ENCODE measurements at places on chromosomes 5 and 9.

- no peak for DNase-seq
Measured at GRCh38 chr5:179124273-179124852, 64.2 kb downstream of the ZNF354C start.

DNA sequence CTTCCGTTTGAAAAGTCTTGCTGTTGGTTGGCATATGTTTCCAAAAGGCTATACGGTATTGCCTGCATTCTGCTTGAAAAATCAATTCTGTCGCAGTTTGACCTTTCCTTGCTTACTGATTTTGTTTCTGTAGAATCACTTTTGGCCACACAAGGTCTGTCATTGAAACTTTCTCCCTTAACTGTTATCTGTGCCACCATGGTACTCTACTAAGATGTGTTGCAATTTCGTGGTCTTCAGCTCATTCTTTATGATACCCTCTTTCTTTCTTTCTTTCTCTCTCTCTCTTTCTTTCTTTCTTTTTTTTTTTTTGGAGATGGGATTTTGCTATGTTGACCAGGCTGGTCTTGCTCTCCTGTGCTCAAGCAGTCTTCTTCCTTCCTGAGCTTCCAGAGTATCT, 4.5 kb downstream of the OSTF1 start:
- DNase-seq: no peak

GRCh38 chr5:5158472-5158895, 18.4 kb downstream of the ADAMTS16 start:
- DNase-seq: no peak

DNA sequence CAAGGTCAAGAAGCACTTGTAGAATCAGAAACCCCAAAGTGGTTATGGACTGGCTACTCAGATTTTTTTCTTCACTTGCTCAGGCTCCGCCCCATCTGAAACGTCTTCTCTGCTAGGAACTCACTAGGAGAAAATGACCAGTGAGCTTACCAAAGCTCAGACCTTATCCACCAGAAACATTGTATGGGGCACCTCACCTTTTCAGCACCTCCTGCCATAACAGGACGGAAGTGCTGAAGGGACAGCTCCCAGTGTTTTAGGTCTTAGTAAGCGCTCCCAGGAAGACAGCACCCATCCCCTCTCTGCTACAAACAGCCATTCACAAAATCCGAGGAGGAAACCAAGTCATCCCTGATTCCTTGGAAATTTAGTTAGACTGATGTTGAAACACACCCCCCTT, 1.2 kb upstream of the GABRA1 start:
- DNase-seq: peak; percentile 64

DNA sequence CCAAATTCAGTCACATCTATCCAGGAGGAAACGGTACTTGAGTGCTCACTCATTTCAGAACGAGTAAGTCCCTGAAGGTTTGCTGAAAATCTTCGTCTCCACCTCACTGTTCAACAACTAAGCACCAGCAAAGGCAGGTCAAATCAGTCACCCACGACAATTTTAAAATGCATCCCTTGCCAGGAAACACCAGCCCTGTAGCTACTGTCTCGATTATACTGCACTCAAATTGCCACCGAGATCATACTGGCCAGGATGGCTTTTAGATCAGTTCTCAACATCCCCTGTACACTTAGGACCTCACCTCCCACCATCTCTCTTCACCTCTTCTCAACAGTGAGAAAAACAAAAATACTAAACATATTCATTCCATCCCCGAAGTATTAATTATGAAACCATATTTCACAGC, 298.6 kb downstream of the AGTPBP1 start:
- no peak for DNase-seq

GRCh38 chr5:27038476-27038875, at the start of gene CDH9:
Gene CDH9 (minus strand): TSS chr5:27038586. CDS start chr5:26988333, 50,253 bp downstream.
- DNase-seq: peak; percentile 17

DNA sequence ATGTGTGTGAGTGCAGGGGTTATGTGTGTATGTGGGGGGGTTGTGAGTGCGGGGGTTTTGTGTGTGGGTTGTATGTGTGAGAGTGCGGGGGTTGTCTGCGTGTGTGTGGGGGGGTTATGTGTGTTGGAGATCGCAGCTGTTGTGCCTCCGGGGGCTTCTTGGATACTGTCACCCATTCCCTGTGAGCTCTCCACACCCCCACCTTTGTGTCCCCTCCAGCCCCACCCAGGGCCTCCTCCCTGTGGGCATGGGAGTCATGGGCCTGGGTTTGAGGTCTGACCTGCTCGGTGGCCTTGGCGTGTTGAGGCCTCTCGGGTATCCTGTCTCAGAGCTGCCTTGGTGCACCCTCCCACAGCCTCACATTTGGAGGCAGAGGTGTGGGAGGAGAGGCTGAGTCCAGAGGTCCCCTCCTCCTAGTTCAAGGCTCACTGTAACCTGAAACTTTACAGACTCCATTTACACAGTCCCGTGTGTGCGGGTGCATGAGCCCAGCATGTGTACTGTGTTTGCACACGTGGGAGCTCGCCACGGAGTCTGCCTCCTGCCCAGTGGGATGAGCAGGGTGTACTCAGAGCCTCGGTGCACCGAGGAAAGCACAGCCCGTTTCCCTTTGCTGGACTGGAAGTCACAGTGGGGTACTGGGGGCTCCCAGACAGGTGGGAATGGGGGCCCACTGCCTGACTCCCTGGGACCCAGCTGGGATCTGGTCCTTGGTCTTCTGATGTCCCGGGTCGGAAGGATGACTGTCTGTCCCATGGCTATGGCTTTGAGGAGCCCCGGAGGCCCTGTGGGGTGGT, 43.4 kb downstream of the RXRA start:
- no peak for DNase-seq

- peak; percentile 23 for DNase-seq
Measured at GRCh38 chr9:35650341-35651158, at the start of gene SIT1. Gene SIT1 (minus strand): TSS chr9:35650931. CDS start chr9:35650853, 78 bp downstream.

DNA sequence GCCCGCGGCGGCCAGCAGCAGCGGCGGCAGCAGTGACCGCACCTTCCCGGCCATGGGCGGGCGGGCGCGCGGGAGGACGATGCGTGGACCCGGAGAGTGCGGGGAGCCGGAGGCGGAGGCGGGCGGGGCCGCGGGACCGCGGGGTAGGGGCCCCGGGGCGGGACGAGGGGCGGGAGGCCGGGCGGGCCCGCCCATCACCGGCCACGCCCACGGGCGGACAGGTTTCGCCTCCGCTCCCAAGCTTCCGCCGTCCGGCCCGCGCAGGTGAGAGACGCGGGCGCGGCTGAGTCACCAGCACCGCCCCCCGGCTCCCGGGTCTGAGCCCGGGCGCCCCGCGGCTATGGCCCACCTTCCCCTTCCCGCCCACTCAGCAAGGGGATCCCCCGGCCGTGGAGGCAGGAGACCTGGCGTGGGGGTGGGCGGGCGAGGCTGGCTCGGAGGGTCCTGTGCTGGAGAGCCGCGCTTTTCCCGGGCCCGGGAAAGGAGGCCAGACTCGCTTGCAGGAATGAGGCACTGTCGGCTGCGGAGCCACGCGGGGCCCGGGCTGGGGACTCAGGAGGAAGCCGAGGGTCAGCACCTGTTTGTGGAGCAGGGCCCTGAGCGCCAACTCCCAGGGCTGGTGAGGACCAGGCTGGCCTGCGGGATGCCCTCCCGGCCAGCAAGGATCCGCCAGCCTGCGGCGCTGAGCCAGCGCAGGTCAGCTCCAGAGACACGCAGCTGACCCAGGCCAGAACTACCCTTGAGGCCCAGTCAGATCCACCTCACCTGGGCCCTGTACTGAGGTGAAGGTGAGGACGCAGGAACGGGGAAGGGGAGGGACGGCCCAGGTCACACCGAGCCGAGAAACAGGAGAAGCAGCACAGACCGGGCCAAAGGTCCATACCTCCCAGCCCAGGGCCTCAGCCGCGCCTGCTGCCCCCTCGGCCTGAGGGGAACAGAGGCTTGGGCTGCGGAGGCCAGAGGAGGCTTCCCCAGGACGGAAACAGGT, at the start of gene ENTPD2:
ENTPD2 (minus strand) TSS at position 118 of the 988 bp plus-strand sequence; CDS start at position 54, 64 bp downstream.
- DNase-seq: peak; percentile 56

- no peak for DNase-seq
Measured at GRCh38 chr9:123062351-123063176, 29.1 kb downstream of the GPR21 start.

DNA sequence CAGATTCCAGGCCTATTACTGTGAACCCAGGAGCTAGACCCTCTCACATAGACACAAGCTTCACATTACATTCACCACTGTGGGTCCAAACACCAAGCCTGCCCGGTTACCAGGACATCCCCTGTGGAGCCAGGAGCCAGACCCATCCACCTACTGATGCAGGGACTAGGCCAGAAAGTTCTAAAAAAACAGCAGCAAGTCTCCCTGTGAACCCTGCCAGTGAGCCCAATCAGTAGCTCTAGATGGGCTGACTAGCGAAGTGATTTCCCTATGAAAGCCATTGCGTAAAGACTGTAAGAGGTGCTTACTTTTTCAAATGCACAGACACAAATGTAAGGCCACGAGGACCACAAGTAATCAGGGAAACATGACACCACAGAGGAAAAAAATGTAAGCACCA, 352.3 kb downstream of the TMEM161B start:
- DNase-seq: no peak

DNA sequence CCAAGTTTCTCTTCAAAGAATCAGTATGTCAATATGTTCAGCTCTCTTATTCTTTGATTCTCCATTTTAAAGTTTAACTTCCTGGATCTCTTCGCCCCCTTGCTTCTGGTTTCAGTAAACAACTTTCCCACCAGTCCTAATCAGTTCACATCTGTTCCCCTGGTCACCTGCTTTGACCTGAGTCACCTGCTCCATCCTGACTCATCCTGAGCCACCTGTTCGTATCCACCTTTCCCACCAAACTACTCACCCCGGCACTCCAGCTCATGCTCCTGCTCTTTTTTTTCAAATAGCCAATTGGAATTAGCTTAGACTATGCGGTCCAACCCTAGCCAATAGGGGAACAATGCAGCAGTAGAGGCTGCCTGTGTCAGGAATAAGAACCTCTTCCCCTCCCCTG, 23.6 kb upstream of the CSF1R start:
- no peak for DNase-seq

DNA sequence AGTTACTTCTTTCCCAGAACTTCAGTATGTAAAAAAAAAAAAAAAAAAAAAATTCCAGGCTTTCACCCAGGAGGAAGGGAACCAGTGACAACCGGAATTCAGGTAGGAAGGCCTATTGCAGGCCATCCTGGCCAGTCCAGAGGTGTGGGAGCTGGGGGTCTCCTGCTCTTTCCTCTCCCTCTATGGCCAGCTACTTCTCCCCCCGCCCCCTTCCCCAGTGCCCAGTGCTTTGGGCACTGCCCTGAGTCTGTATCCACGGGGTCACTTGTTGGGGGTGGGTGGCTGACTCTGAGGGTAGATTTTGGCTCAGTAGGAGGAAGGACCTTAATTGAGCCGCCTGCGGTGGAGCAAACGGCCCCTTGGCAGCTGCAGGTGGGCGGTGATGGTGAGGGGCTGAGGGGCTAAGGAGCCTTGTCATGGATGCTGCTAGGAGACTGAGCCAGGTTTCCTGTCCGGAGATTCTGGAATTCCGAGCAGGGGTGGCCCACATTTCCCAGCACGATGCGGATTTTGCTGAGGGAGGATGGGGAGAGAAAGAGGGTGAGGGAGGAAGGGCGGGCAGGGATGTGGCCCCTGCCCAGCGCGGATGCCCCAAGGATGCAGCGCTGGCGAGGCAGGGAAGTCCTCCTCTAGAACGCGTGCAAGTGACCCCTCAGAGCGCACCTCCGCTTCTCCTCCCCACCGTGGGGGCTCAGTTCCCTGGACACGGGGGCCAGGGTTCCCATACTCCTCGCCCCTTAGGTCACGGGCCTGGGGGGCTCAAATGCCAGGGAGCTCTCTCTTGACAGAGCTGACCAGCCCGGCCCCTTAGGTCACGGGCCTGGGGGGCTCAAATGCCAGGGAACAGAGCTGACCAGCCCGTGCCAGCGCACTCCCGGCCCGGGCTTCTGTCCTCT, 1.2 kb upstream of the PHF2 start:
- no peak for DNase-seq

Measured in WTC11 (cell line).